ENCODE measurements at places on chromosomes 5 and 9. TPM values are rescaled to one million over a fixed set of nuclear protein-coding genes. Genes with fewer than 3 reads are reported as not detected.

The FOXI1 gene
- total RNA-seq: not detected

GRCh38 chr5:92460505-92460904, 1077.4 kb upstream of the ARRDC3 start:
- no peak for DNase-seq

GRCh38 chr5:143002459-143003327, 232.5 kb downstream of the ARHGAP26 start:
- peak; percentile 76 for DNase-seq

DNA sequence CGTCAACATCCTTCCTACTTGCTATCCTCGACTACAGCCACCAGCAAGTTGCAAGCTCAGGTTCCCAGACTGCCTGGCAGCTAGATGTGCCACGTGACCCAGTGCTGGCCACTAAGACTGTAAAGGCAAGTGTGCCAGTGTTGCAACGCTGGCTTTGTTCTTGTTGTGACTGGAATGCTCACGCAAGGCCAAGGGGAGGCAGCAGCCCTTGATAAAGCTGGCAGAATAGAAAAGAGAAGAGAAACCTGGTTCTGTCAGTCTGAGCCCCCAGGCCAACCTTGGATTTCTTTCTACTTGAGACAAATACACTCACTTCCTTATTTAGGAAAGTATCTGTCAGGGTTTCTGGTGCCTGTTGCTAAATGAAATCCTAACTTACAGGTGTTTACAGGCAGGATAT, 113.0 kb downstream of the KLHL3 start:
- peak; percentile 21 for DNase-seq

DNA sequence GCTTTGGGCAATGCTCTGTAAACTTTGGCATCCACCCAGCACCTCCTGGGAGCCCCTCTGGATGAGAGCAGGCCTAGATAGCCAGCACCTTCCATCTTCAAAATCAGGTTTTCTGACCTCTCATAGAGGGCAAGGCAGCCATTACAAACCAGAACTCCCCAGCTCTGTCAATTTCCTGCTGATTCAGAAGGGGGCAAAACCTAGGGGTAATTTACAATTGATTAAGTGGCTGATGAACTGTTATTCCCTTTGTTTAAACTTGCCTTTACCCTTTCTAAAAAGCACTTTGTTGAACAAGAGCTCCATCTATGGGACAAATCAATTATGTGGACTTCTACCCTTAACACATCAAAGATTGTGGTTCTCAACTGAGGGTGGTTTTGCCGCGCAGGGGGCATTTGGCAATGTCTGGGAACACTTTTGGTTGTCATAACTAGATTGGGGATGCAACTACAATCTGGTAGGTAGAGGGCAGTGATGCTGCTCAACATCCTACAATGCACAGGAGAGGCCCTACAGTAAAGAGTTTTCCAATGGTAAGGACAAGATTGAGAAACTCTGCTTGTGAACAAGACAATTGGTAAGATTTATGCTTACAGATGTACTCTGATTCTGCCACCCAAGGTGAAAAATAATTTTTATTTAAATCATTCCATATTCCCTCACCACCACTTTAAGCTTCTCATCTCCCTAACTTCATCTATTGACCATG, 184.1 kb downstream of the MARCHF11 start:
- DNase-seq: no peak

DNA sequence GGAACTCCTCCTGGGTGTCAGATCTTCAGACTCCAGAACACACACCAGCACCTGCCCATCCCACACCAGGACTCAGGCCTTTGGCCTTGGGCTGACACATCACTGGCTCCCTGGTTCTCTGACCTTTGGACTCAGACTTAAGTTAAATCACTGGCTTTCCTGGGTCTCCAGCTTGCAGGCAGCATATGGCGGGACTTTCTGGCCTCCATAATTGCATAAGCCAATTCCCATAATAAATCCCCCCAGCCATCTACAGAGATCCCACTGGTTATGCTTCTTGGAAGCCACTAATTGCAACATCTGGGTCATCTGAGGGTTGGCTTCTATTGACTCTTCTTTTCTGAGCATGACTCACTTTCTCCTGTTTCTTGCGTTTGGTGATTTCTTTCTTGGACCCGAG, 80.3 kb upstream of the SARDH start:
- DNase-seq: no peak

DNA sequence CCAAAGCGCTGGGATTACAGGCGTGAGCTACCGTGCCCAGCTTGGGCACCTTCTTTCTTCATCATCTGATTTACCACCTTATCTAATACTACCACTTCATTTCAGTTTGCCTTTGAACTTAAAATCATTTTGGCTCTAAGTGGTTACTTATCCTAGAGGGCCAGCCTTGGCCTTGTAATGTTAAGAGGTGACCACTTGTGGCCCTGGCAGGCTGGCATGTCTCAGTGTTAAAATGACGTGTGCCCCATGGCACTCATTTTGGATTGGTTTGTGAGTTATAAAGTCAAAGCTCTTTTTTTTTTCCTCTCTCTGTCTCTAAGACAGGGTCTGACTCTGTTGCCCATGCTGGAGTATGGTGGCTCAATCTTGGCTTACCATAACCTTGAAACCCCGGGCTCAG, 17.8 kb downstream of the HABP4 start:
- DNase-seq: no peak

DNA sequence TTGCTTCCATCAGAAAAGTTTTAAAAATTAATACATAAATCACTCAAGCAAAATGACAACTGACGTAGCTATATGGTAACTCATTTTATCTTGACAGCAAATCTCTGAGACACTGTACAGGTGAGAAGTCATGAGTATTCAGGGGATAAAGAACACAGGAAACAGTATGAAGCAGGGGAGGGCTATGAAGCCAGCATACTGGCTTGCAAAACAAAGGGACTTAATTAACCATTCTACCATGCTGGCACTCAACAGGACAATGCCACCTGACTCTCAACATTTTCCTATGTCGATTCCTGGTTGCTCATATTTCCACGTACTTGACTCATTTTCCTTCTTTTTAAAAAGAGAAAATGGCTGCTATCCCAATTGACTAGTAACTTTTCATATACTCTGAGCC, 151.4 kb upstream of the RETREG1 start:
- no peak for DNase-seq

- DNase-seq: no peak
Observed at GRCh38 chr5:174305241-174305681, 259.8 kb downstream of the NSG2 start.

GRCh38 chr9:29214154-29214689, 1640.9 kb upstream of the C9orf72 start:
- no peak for DNase-seq

- DNase-seq: peak; percentile 16
Observed at GRCh38 chr5:155943516-155944407, 383.2 kb upstream of the SGCD start.

Data from B cell (primary cell).